ENCODE measurements at places on chromosomes 7 and 10.

GRCh38 chr7:25951414-25952260 is 200.4 kb upstream of the NFE2L3 start:
- no peak for DNase-seq

GRCh38 chr10:91380873-91381256 is 29.3 kb upstream of the HECTD2 start:
- no peak for DNase-seq

DNA sequence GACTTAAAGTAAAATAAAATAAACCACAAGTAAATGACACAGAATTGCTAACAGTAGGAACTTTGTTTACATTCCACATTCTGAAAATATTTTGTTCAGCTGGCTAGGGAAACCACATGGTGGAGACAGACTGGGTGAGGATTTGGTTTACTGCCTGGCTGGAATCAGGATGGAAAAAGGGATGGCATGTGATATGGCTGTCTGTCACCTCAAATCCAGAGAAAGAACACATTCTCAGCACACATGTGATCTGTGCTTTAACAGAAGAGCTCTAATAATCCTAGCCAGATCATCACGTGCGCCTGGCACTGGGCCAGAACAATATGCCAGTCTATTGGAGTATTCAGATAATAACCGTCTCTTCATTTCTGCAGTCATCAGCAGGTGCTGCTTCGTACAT is 90.9 kb upstream of the PIP4K2A start:
- no peak for DNase-seq

DNA sequence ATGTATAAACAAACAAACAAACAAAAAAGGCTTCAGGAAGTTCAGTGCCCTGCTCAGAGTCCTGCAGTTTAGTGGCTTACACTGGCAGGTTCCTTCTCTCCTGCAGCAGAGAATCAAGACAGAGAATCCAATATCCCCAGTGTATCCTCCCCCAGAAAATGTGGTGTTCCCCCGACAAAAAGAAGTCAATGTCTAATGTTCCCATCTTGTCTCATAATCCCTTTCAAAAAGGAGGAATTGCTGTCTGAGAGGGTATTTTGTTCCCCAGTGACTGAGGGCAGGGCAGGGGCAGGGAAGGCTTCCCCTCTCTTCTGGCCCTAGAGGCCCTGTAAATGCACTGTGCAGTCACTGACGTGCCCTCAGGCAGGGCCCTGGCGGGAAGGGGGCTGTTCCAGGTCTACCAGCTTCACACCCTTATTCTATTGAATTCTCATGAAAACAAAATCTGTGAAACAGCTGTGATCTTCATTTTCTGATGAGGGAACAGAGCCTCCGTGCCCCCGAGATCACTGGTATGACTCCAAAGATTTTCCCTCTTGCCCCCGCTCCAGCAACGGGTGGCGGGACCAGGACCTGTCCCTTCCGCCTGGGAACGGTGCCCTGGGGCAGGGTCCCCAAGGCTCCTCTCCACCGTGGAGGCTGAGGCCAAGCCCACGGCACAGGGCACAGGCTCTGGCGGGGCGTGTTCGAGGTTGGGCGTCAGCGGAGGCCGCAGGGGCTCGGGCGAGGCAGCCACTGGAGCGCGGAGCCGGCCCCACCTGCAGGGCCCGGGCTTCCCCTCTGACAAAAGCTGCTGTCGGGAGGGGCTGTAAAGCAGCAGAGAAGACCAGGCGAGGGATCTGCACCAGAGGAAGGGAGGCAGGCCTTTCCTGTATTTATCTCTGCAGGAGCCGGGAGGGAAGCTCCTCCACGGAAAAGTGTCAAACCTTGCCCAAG is 13.4 kb upstream of the WDFY4 start:
- no peak for DNase-seq

DNA sequence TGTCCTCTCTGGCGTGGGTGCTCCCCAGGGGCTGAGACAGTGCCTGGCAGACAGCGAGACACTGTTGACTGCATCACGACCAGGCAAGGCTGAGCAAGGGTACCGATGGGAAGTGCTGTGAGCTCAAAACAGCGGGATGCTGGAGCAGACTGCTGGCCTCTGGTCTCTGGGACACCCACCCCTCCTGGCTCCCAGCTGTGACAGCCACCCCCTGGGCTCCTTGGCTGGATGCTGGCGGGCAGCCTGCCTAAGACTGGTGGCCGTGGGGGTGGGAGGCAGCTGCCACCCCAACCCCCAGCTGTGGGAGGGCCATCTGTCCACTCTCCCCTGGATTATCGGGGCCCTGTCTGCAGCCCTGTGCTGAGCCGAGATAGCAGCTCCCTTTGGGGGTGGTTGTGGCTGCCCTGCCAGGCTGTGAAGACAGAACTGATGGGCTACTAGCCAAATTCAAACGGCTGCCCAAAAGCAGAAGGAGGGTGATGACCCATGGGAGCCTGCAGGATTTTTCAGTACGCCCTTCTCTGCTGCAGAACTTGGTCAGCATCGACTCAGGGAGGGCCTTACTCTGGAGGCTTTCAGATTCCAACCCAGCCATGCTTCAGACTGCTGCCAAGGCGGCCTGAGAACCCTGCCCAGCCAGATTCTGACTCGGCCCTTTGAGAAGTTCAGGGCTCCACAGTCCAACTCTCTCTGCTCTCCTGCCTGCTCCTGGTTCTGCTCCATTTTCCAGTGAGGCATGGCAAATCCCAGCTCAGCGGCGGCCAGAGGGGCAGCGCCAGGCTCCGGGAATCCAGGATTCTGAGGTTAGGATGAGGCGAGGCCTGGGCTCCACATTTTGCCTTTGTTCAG is 125.3 kb downstream of the NEURL1 start:
- DNase-seq, result no peak

GRCh38 chr10:132570771-132571649 is 33.4 kb downstream of the INPP5A start:
- no peak for DNase-seq

DNA sequence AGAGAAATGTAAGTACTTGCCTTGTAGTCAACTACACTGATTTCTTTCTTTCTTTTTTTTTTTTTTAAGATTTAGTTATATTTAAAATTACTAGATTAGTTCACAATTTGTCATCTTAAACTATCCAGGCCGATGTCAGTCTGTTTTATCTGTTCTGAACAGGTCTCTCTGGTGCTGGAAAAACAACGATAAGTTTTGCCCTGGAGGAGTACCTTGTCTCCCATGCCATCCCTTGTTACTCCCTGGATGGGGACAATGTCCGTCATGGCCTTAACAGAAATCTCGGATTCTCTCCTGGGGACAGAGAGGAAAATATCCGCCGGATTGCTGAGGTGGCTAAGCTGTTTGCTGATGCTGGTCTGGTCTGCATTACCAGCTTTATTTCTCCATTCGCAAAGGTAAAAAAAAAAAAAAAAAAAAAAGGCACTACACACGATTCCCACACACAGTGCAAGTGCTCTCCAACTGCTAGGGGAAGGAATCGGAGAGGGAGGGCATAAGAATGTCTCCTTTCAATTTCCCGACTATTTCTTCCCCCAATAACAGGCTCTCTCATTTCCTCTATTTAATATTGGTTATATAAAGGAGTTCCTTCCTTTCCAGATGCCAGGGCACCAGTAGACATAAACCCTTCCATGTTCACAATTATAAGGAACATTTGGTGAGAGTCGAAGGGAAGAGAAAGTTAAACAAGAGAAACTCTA is 53.4 kb downstream of the PAPSS2 start:
- DNase-seq, result no peak

DNA sequence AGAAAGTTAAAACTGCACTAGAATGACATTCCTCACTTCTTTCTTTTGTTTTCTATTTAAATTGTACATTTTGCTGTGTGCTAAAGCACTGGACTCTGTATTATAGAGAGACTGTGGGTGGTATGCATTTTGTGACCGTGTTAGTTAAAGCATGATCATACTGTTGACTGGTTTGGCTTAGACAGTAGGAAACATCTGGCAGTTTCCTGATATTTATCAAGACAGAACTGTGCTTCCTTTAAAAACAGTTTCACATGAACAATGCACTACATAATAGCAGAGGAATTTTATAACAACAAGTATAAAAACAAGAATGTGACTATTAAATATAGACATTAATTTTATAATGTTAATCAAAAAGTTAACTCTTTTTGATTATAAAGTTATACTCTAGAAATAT is 23.1 kb downstream of the GNG11 start:
- DNase-seq, result no peak

DNA sequence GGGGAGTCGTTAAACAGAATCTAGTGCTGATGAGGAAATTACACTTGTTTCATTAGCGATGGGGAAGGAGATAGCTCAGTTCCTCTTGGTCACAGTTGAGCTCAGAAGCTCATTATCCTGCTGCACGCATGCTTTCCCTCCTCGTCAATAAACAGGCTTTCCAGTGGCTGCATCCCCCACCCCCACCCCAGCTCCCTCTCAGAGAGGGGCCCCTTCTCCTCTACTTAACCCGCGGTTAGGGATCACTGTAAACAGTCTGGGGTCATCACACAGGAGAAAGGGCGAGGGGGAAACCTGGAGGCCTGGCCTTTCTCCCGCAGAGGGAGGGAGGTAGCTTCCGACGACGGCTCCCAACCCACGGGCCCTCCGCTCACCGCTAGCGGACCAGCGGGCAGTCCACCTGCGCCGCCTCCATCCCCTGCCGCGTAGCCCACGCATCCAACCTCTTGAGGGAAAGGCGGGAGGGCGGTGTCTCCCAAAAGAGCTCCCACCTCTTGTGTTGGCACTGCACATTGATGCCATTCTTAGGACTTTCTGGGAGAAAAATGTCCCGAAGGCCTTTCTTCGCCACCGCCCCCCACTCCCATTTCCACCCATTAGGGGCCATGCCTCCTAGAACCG is 80.8 kb downstream of the PAX2 start:
- no peak for DNase-seq

- DNase-seq, result no peak
These were observed 105.4 kb upstream of the LYZL1 start for GRCh38 chr10:29183301-29183945.

DNA sequence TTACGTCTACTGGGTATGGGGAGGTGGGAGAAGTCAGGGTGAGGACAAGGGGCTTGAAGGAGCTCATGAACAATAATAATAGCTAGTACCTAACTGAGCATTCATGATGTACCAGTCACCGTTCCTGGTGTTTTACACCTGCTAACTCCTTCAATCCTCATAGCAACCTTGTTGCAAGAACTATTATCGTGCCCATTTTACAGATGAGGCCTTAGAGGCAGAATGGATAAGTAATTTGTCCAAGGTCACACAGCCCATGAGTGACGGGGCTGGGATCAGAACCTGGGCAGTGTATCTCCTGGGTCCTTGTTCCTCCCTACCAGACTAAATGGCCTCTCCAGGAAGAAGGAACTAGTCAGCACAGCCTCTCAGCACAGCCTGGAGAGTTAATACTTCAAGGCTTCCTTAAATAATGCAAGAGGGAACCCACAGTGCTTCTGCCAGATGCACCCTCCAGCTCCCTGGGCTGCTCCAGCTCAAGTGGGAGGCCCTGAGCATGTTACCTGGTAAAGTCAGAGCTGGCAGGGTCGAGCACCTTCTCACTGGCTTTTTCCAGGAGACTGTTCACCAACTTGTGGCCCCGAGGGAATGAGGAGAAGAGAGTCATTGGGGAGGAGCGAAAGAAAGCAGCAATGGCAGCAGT is 28.8 kb downstream of the RRP12 start:
- DNase-seq, result no peak

DNA sequence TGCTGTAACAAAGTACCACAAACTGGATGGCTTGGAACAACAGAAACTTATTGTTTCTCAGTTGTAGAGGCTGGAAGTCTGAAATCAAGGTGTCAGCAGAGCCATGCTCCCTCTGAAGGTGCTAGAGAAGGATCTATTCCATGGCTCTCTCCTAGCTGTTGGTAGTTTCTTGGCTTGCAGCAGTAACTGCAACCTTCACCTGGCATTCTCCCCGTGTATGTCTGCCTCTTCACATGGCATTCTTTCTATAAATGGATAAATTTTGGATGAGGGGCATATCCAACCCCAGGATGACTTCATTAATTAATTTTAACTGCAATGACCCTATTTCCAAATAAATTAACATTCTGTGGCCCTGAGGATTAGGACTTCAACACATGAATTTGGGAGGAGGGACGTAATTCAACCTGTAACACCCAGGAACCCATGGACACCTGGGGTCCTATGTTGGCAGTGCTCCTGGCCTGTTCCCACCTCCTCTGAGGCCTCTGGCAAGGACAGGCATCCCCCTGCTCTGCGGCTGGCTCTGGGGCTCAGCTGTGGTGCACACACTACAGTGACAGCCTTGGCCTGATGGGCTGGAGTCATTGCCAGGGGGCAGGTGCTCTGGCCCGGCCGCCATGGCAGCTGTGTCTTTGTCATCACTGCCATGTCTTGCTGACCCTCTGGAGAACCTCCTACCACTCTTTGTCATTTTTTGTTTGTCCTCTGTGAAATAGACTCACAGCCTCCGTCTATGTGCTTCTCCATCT is 30.8 kb downstream of the LSMEM1 start:
- DNase-seq, result no peak

GRCh38 chr10:49297818-49298670 is 926 bp upstream of the C10orf71 start:
- DNase-seq, result no peak

DNA sequence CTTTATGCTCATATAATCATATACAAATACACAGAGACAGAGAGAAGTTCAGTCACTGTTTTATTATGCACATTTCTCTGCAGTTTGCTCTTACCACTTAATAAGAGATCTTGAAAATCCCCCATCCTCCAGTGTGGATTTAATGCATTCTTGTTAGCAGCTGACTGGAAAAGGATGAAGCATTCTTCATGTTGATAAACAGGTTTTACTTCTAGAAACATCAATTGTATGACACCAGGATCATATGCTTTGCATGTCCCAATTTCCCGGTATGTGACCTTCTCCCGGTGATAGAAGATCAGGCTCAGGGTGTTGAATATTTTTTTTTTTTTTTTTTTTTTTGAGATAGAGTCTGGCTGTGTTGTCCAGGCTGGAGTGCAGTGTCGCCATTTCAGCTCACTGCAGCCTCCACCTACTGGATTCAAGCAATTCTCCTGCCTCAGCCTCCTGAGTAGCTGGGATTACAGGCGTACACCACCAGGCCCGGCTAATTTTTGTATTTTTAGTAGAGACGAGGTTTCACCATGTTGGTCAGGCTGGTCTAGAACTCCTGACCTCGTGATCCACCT is 6.2 kb upstream of the CREB3L2 start:
- no peak for DNase-seq

DNA sequence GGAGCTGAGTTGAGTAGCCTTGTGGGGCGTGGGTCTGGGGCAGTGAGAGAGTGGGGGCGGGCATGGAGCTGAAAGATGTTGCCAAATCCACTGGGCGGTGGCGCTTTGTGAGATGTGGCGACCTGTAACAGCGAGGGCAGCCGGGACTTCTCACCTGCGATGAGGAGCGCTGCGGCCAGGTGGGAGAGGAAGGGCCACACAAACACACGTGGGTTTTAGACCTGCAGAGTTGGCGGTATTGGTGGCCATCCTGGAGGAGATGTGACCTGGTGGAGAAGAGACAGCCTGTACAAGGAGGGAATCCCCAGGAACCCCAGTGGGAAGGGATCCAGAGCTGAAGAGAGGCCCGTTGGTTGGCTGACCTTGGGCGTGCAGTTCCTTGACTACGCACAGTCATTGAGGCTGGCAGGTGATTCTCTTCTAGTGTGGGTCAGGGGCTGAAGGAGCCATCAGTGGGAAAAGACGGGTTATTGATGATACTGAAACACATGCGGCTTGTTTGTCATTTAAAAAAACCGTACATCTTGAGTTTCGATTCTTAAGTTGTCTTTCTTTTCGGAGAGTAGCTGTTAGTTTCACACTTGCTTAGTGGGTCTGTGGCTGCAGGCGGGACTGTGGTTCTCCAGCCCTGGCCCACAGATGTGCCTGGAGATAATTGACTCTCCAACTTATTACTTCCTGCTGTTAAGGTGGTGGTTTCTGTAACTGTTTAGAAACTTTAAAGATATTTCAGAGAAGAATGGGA is 2.4 kb downstream of the CHST12 start:
- DNase-seq, result no peak

GRCh38 chr7:94452239-94452638 is 57.4 kb upstream of the CASD1 start:
- peak; percentile 77 for DNase-seq

Data from LNCaP clone FGC (cell line).